ENCODE measurements at places on chromosomes 12 and 14. TPM values are rescaled to one million over a fixed set of nuclear protein-coding genes. Genes with fewer than 3 reads are reported as not detected.

DNA sequence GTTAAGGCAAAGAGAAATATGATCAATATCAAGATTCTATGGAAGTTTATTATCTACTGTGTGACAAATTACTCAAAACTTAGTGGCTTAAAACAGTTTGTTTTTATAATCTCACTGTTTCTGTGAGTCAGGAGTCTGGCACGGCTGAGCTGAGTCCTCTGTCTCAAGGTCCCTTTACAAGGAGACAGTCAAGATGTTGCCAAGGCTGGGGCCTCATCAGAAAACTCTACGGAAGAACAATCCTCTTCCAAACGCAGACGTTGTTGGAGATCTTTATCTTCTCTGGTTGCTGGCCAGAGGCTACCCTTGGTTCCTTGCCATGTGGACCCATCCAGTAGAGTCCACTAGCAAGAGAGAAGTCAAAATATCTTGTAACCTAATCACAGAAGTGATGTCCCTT is 100.6 kb upstream of the CCND2 start:
- DNase-seq, result no peak

GRCh38 chr14:92414690-92415445 is 91.9 kb downstream of the SLC24A4 start:
- DNase-seq, result no peak

GRCh38 chr14:94278731-94279130 is 14.3 kb downstream of the SERPINA10 start:
- DNase-seq, result no peak

- no peak for DNase-seq
These were observed 111.9 kb downstream of the SLC41A2 start for GRCh38 chr12:104846056-104846767.

DNA sequence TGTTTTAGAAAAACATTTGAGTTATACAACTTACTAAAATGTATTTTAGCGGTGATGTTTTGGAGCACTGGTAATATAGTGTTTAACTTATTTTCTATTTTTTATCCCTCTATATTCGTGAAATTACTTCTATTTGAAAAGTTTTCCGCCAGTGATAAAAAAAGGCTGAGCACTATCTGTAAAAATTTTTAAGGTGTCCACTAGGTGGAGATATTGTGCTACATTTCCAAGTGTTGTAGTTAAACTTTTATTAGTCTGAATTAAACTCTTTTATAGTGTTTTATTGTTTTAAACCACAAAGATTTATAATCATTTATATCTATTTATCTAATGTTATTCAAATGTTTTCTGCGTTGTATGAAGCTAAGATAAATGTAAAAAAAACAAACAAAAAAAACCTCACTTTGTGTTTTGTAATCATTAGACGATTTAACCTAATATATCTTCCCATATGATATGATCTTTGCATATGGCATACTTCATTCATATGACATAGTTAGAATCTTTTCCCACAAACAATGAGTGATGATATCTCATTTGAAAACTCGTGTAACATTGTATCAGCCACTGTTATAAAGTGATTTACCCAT is 11.8 kb downstream of the ALG10B start:
- DNase-seq, result peak; percentile 25

DNA sequence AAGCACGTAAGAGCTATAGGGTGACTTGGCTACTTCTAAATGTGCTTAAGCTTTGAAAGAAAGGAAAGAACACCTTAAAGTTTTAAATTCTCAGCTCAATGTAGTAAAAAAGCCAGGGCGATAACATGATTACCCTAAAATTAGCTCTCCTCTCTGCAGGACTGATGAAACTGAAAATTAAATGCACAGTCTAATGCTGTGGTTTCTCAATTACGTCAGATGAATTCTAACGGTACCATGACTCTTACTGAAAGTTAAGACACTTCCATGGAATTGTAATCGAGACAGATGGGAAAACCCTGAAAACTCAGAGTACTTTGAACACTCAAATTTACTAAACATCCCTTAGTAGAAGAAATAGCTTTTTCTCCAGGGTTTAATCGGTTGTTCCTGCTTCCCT is 25.9 kb upstream of the PRKD1 start:
- DNase-seq, result no peak

GRCh38 chr12:70608184-70608583 is 29.0 kb downstream of the PTPRB start:
- no peak for DNase-seq

GRCh38 chr14:89720741-89721729 is 233.5 kb downstream of the EFCAB11 start:
- no peak for DNase-seq

GRCh38 chr14:40494483-40494882 is 1062.2 kb upstream of the FBXO33 start:
- no peak for DNase-seq

- DNase-seq, result no peak
These were observed 71.4 kb downstream of the DENND5B start for GRCh38 chr12:31519511-31519910.

DNA sequence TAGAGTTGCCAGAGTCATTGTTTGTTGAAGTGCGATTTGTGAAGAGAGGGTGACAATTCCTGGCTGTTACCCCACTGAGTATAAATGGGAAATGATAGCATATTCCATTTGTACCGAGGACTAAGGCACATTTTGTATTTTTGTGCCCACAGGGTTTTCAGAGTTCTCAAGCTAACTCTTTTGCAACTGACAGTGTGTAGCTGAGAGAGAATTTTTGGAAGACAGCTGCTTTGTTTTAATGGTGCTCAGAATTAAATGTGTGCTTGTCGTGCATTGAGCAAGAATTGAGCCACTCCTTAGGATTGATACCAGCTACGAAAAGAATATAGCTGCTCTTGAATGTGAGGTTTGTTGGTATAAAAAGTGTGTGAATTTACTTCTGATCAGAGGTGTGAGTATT is 21.7 kb downstream of the ANKRD13A start:
- no peak for DNase-seq

- DNase-seq, result no peak
These were observed 232.8 kb upstream of the DIO3 start for GRCh38 chr14:101328412-101329028.

GRCh38 chr14:59055439-59056045 is 132.9 kb upstream of the DAAM1 start:
- DNase-seq, result no peak

DNA sequence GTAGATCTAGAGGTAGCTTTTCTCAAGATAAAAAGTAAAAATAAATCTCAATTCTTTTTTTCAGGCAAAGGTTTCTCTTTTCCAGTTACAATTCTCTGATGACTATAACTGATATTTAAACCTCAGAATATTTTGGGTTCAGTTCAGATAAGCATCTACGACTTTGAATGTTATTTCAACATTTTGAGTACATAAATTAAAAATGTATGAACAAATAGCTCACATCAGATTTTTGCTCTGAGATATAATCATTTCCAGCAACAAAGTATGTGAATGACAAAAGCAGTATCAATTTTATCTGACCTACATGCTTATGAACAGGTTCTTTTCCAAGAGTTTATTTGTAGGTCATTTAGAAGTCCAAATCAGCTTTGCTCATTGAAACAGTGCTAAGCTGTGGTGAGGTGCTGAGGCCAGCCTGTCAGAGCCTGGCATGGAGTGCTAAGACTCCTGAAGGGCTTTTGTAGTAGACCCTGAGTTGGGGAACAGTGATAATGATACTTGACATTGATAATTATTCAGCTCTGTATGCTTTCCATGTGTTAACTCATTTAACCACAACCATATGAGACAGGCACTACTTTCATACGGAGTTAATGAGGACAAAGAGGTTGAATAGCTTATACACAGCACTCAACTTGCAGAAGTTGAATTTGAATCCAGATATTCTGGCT is 205.0 kb upstream of the DCN start:
- DNase-seq, result no peak

GRCh38 chr14:63164108-63164683 is 40.0 kb upstream of the RHOJ start:
- no peak for DNase-seq

DNA sequence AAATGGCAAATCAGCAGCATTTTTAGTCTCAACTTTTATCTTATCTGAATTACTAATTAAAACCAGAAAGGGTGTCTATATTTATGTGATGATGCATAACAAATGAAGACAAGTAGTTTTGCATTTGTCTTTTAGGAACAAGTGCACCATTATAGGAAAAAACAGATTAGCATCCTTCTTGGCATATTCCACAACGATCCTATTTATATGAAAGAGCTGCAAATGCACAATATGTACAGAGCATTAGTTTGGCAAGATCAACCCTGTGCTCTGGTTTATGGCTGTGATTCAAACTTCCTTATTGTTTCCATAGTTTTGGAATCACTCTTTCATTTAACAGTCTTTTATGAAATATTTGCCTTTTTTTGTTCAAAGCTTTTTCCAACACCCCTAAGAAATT is 486.8 kb downstream of the KCNH5 start:
- DNase-seq, result no peak

- DNase-seq, result no peak
These were observed 27.3 kb downstream of the PTPRB start for GRCh38 chr12:70609739-70610491.

DNA sequence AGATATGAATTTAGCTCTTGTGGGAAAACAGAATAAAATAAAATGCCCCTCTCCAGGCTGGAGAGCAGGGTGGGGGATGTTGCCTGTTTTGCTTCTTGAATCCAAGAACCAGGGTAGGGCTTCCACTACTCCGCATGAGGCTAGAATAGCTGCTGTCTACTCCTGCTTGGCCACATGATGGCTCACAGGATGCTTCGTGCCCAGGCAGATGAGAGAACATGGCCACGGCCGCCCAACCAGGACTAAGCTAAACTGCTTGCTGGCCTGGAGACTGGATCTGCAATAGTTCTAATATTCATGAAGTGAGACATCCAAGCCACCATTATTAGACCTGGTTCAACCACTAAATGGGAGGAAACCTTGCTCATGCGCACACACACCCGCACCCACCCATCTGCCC is 122.2 kb upstream of the METAP2 start:
- DNase-seq, result no peak

DNA sequence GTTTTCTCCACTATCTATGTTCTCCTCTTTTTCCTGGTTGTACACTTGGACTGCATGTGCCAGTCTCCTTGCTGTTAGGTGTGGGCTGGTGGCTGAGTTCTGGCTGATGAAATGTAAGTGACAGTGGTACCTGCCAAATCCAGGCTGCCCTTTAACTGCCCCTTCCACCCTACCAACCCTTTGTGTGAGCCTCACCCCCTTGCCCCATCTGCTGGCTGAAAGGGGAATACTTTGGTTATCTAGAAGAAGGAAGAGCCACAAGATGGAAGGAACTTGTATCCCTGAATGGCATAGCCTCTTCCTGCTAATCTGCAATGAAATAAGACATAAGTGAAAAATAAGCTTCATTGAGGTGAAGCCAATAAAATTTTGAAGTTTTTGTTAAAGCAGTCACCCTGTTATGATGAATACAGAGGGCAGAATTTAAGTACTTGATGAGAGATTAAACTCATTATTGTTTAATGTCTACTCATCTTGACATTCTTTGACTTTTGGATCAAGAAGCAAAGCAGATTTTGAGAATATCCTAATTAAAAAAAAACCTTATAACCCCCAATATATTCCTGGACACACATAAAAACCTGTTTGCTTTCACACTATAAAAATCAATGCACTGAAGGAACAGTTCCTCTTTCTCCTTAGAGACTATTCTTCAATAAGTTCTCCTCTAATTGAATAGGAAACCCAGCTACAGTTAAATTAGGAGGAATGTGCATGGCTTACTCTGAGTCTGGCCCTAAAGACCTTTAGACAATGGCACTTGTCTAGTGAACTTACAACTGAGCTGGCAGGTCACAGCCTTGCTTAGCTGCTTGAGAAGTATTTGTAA is 262.6 kb upstream of the BTG1 start:
- DNase-seq, result no peak

GRCh38 chr12:62717643-62718042 is 217.3 kb downstream of the PPM1H start:
- DNase-seq, result no peak

- no peak for DNase-seq
These were observed 883.7 kb upstream of the TMEM132C start for GRCh38 chr12:127383281-127383680.

DNA sequence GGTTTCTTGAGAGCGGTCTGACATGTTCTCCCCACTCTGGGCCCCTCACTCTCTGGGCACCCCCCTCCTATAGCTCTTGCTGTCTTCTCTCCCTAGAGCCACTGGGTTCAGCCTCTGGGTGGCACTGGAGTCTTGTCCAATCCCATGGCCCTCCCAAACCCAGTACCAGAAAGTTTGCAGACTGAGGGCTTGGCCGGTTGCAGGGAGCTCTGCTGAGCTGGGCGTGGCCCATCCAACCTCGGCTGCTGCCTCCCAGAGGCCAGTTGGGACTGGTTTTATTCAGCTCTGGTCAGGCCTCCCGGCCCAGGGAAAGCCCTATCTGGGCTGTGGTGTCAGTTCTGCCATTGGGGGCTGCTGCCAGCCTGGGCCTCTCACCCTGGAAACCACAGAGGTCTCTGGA is 37.9 kb downstream of the ISCA2 start:
- no peak for DNase-seq

GRCh38 chr12:82082501-82082900 is 275.7 kb downstream of the CCDC59 start:
- DNase-seq, result no peak

DNA sequence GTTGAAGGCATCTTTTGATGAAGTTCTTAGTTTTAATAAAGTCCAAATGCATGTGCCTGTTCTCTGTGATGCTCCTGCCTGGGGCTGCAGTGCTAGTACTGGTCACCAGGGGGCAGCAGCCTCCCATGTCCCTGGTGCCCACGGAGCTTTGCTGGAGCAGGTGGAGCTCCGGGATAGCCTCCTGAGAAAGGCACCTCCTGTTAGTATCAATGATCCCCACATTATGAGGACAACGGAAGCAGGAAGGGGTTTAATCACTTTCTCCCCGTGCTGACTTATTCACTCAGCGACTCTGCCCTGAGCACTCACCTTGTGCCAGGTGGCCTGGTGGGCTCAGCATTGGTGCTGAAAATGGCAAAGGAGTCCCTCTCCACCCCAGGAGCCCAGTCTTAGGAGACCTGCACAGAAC is 123.0 kb upstream of the PZP start:
- peak; percentile 9 for DNase-seq

DNA sequence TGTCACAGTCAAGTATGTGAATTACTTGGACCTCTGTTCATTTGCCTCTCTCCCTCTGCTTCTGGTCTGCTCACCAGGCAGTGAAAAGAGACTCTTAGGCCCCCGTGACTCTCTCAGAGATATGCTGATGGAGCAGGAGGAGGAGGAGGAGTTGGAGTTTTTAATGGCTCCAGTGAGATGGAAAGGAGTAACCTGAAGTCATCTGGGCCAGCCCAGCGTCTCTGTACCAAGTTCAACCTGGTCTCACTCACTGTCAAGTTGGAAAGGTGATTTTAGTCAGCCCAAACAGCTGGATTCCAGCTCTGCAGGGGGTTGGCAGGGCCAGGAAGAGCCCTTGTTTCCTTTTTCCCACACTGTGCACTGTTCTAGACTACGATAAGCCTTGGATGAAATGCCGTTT is 48.6 kb downstream of the SH2B3 start:
- DNase-seq, result no peak

GRCh38 chr12:20444595-20445170 is 76.3 kb downstream of the PDE3A start:
- no peak for DNase-seq

- DNase-seq, result no peak
These were observed 18.2 kb downstream of the BICDL1 start for GRCh38 chr12:120007272-120007671.

EPYC gene
- not detected for total RNA-seq

WDR89 gene
- total RNA-seq, result 7.1 TPM

PRR4 gene
- 5.0 TPM for total RNA-seq

KRT75 gene
- total RNA-seq, result not detected

GALNT6 gene
- 102 TPM for total RNA-seq

MYH6 gene
- not detected for total RNA-seq

All from glomerular endothelial cell (primary cell).